Immature natural killer cell (primary cell): ENCODE measurements at places on chromosomes 12 and 14. TPM values are rescaled to one million over a fixed set of nuclear protein-coding genes. Genes with fewer than 3 reads are reported as not detected.

GRCh38 chr12:106040521-106040920 is 98.2 kb downstream of the NUAK1 start:
- peaks cover 6% of the 10 kb centered on the region for H3K27me3 ChIP-seq
- H3K4me3 ChIP-seq, result no peak overlapping the region
- H3K36me3 ChIP-seq, result no peaks in the 10 kb centered on the region
- no peaks in the 10 kb centered on the region for H3K4me1 ChIP-seq
- DNase-seq, result no peak
- H3K27ac ChIP-seq, result no peak overlapping the region

- H3K4me1 ChIP-seq, result no peaks in the 10 kb centered on the region
- H3K36me3 ChIP-seq, result no peaks in the 10 kb centered on the region
- H3K4me3 ChIP-seq, result no peak overlapping the region
- DNase-seq, result no peak
- no peak overlapping the region for H3K27ac ChIP-seq
These were observed 28.4 kb downstream of the SLC7A8 start for GRCh38 chr14:23154964-23155587.

DNA sequence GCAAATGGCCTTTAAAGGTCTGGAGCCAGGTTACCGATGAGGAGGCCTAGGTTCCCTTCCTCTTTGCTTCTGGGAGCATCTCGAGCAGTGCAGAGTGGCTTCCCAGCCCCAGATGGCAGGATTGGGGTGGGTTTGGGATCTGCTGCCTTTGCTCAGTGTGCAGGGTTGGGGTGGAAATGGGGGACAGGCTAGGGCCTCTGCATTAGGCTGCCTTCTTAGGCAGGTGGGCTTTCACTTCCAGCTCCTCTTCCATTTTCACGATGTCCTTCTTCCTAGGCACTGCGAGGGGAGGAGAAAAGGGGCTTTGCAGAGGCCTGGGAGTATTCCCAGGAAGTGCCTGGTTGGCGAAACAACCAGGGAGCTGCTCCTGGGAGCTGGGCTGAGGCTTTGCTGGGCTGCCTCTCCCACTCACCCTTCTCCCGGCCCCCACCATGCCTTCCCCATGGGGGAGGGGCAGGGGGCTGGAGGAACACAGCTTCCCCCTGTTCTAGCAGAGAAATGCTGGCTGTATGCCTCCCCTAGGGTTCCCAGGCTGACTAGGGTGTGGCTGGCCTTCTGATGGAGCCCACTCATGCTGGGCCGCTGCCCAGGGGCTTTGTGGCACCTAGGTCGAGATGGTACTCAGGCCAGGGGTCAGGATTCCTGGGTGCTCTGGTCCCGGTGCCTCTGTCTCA is 2.4 kb downstream of the NR4A1 start:
- no peaks in the 10 kb centered on the region for H3K36me3 ChIP-seq
- H3K4me1 ChIP-seq, result peaks cover 33% of the 10 kb centered on the region
- no peak for DNase-seq
- H3K4me3 ChIP-seq, result no peak overlapping the region
- H3K27ac ChIP-seq, result peak overlapping the region; percentile 99
- H3K27me3 ChIP-seq, result peaks cover 6% of the 10 kb centered on the region

GRCh38 chr12:122265886-122266229 is 436 bp downstream of the VPS33A start:
- H3K36me3 ChIP-seq, result peaks cover 19% of the 10 kb centered on the region
- H3K4me3 ChIP-seq, result peak overlapping the region; percentile 98
- no peak for DNase-seq
- peaks cover 16% of the 10 kb centered on the region for H3K27me3 ChIP-seq

DNA sequence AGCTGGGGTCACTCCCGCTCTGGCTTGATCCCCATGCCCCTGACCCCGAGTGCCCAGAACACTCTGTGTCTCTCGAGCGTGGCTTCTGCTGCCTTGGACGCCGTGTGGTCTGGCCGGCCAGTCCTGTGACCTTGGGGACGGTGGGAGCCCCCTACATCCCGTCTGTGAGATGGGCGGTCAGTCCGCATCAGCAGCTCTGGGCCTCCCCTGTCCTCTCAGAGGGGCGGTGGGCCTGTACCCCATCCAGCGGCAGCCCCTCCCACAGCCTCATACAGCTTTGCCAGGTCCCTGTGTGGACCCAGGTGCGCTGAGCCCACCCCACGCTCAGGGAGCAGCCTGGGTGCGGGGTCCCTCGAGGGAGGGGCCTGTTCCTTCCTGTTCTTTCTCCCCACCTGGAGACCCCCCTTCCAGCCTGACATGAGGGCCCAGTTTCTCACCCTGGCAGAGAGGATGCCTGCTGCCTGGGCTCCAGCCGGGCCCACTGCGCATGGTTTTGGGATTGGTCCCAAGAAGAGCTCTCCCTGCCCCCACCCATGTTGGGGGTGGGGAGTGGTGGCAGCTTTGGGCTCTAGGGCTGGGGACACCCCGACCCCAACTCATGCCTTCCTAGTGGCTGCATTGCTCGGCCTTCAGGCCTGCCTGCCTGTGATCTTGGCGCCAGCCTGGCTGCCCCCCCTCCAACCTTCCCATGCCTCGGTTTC is 1.5 kb downstream of the MTA1 start:
- no peaks in the 10 kb centered on the region for H3K36me3 ChIP-seq
- peaks cover 5% of the 10 kb centered on the region for H3K27me3 ChIP-seq
- H3K4me1 ChIP-seq, result peaks cover 29% of the 10 kb centered on the region
- DNase-seq, result no peak
- peak overlapping the region; percentile 80 for H3K4me3 ChIP-seq
- peak overlapping the region; percentile 29 for H3K27ac ChIP-seq

- peaks cover 42% of the 10 kb centered on the region for H3K4me1 ChIP-seq
- peaks cover 3% of the 10 kb centered on the region for H3K36me3 ChIP-seq
- H3K27me3 ChIP-seq, result peaks cover 7% of the 10 kb centered on the region
- no peak for DNase-seq
These were observed 582 bp downstream of the SGPP1 start for GRCh38 chr14:63727231-63727735.

DNA sequence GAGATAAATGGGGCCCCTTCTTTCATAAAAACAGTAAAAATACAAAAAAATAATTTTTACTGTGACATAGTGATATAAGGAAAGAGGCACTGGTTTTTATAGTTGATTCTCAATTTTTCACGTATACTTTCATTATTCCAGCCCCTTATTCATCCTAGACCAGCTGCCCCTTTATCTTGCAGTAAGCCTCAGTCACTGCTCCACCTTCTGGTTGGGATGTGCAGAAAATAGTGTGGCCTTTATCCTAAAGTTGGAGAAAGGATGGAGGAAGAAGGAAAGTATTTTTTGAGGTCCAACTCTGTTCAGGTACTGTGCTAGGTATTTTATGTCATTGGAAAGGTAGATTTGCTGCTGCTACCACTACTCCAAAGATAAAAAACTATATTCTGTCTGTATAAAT is 172.7 kb downstream of the ANO6 start:
- peaks cover 1% of the 10 kb centered on the region for H3K27me3 ChIP-seq
- H3K36me3 ChIP-seq, result peaks cover 52% of the 10 kb centered on the region
- DNase-seq, result no peak
- H3K4me1 ChIP-seq, result no peaks in the 10 kb centered on the region
- no peak overlapping the region for H3K27ac ChIP-seq

DNA sequence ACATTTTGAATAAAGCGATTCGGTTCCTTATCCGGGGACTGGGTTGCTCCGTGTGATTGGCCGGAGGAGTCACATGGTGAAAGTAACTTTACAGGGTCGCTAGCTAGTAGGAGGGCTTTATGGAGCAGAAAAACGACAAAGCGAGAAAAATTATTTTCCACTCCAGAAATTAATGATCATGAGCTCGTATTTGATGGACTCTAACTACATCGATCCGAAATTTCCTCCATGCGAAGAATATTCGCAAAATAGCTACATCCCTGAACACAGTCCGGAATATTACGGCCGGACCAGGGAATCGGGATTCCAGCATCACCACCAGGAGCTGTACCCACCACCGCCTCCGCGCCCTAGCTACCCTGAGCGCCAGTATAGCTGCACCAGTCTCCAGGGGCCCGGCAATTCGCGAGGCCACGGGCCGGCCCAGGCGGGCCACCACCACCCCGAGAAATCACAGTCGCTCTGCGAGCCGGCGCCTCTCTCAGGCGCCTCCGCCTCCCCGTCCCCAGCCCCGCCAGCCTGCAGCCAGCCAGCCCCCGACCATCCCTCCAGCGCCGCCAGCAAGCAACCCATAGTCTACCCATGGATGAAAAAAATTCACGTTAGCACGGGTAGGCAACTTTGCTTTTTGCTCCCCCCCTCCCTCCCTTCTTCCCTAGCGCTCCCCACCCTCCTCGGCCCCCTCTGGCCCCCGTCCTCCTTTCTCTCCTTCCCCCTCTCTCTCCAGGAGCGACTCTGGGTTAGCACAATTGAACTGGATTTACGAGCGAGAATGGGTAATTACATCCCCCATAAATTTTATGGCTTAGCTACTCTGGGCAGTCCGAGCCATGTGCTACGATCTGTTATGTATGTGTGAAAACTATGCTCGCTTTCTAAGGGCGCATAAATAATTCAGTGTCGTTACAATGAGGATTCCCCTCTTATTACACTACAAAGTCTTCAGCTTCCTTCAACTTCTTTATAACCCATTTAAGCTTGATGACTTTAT is at the start of gene HOXC4:
TSS of gene HOXC4 (plus strand) at position 85 of the 991 bp plus-strand sequence. CDS start at position 173, 88 bp downstream.
- DNase-seq, result peak; percentile 39
- peak within 1 kb of the TSS; percentile 91 for H3K4me3 ChIP-seq
- peak within 1 kb of the TSS; percentile 93 for H3K27ac ChIP-seq
- peaks cover 51% of the 10 kb centered on the region for H3K4me1 ChIP-seq
- peaks cover 7% of the 10 kb centered on the region for H3K36me3 ChIP-seq
- H3K27me3 ChIP-seq, result peaks cover 31% of the 10 kb centered on the region

DNA sequence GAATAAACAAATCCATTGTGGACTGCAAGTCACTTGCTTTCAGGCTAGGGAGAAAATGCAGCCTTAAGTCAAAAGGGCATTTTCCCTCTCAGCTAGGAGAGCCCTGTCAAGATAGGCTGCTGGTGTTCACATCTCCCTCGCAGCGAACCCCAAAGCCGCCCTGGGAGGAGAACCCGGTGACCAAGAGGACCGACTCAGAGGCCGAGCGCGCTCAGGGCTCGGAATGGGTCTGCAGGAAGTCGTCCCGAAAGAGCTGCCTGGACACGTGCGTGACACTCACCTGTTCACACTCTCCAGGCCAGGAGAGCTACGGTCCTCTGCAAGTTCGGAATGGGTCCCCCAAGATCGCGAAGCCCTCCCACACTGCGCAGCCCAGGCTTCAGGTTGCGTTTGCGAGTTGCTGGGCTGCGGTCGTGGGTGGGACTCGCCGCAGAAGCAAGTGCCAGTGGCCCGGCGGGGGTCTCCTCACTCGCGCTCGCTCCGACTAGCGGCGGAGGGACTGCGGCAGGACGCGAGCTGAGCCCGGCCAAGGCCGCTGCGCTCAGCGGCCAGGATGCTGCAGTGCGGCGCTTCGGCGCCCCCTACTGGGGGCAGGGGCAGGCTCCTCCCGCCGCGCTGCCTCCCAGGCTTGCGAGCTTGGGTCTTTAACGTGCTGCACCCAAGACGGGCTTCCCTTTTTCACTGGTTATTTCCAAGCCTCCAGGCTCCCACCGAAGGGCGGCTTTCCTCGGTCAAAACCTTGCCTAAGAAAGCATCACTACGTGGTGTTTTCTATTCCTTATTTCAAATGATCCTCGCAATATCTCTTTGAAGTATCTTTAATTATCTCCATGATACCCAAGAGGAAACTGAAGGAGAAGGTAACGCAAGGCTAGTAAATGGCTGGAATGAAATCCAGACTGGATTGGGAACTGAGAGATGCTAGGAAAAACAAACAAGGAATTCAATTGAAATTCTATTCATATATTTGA is at the start of gene RERG:
TSS of gene RERG (minus strand) at position 503 of the 971 bp plus-strand sequence. CDS start 3,928 bp downstream, outside the sequence.
- DNase-seq, result peak; percentile 56
- peaks cover 7% of the 10 kb centered on the region for H3K27me3 ChIP-seq
- no peaks in the 10 kb centered on the region for H3K36me3 ChIP-seq
- peak within 1 kb of the TSS; percentile 65 for H3K4me3 ChIP-seq
- H3K27ac ChIP-seq, result no peak within 1 kb of the TSS

DNA sequence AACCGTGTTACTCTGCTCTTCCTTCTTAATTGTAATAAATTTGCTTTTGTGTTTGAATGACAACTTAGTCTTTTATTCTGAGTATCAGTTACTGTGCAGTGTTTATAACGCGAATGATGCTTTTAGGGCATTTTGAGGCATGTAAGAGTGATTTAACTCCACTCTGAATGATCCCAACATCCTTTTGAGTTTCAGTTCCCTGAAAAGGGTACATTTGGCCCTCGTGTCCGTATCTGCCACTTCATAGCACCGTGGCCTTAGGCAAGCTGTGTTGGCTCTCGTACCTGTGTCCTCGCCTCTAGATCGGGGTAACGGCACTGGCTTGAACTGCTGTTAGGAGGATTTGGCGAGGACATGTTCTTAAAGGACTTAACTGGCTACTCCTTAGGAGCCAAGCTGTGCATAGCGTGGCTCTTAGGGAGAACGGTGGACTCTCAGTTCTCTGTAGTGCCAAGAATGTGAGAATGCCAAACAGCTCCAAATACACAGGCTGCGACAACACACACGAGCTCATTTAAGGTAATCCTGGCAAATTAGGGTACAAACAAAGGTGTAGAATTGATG is 92.0 kb downstream of the PPP2R5C start:
- no peaks in the 10 kb centered on the region for H3K36me3 ChIP-seq
- DNase-seq, result no peak
- H3K27ac ChIP-seq, result peak overlapping the region; percentile 71
- no peak overlapping the region for H3K4me3 ChIP-seq

GRCh38 chr12:55842681-55843429 is at the start of gene MMP19:
MMP19 (minus strand) TSS chr12:55842936; CDS start chr12:55842830, 106 bp downstream.
- no peaks in the 10 kb centered on the region for H3K36me3 ChIP-seq
- no peaks in the 10 kb centered on the region for H3K4me1 ChIP-seq
- H3K27me3 ChIP-seq, result peaks cover 3% of the 10 kb centered on the region
- DNase-seq, result no peak
- no peak within 1 kb of the TSS for H3K27ac ChIP-seq

The KRT7 gene
- polyA plus RNA-seq, result not detected

The CCER1 gene
- polyA plus RNA-seq, result not detected

The KTN1 gene
- 4.8 TPM for polyA plus RNA-seq

The DEPDC4 gene
- 0.29 TPM for polyA plus RNA-seq

The INHBE gene
- polyA plus RNA-seq, result not detected
